NCI-H2171 (cell line): ENCODE measurements at places on chromosomes 11 and 22.

- no peak for DNase-seq
Measured at GRCh38 chr11:940496-941135, 14.9 kb downstream of the AP2A2 start.

GRCh38 chr11:27721264-27722116 is 21.2 kb upstream of the BDNF start:
- no peak for DNase-seq

DNA sequence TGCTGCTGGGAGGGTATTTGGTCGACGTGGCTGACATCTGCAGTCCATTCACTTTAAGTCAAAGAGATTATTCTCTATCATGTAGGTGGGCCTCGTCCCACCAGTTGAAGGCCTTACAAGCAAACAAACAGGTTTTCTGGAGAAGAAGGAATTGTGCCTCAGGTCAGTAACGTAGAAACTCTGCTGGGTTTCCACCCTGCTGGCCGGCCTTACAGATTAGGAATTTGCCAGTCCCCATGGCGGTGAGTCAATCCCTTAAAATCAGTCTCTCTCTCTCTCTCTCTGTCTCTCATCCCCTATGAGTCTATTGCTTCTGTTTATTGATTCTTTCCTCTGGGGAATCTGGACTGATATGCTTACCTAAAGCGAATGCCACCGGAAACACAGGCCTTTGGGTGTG is 75.4 kb upstream of the FGF3 start:
- DNase-seq, result no peak

DNA sequence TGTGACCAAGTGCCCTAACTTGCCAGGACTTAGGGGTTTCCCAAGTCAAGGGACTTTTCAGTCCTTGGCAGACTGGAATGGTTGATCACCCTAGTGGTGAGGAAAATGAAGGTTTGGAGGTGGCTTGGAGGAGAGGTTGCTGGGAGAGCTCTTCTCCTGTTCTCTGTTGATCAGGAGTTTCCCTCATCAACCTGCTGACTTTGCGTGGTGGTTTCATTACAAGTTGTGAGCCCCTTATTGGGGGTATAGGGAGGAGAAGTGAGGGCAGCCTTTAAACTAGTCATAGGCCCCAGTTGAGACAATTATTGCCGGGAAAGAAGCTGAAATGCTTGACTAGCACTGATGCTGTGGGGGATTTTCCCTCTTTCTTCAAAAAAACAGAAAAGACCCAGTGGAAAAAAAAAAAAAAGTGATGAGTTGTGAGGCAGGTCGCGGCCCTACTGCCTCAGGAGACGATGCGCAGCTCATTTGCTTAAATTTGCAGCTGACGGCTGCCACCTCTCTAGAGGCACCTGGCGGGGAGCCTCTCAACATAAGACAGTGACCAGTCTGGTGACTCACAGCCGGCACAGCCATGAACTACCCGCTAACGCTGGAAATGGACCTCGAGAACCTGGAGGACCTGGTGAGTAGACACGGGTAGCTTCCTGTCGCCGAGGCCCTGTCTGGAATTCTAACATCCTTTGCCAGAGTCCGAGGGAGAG is at the start of gene CXCR5:
Gene CXCR5 (plus strand): TSS at position 525 of the 704 bp plus-strand sequence. CDS start 50 bp downstream, at position 575.
- no peak for DNase-seq

- DNase-seq, result no peak
Measured at GRCh38 chr22:19641254-19641982, 72.9 kb upstream of the SEPTIN5 start.

GRCh38 chr22:45731798-45732495 is 60.3 kb downstream of the ATXN10 start:
- DNase-seq, result no peak

DNA sequence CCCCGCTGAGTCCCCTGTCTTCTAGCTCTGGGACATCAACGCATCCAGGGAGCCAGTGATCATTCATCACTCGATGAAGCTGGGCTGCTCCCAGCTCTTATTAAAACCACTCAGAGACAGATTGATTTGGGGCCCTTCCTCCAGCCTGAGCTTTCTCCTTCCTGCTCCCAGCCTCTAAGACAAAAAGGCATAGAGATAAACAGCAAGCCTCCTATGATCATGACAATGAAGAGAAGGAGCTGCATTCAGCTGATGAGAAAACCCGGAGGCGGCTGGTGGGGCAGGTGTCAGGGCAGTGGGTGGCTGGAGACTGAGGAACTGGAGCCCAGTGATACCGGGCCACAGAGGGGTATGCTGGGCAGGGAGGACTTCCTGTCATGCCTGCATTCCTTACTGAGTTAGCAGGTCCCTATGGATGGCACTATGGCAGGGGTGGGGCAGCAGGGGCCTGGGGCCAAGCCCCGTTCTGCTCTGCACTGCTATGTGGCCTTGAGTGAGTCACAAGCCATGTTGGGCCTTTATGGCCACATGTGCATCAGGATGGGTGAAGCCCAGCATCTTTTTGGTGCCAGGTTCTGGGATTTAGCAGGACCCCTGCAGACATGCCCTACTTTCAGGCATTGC is 20.2 kb downstream of the PVALB start:
- DNase-seq, result no peak

DNA sequence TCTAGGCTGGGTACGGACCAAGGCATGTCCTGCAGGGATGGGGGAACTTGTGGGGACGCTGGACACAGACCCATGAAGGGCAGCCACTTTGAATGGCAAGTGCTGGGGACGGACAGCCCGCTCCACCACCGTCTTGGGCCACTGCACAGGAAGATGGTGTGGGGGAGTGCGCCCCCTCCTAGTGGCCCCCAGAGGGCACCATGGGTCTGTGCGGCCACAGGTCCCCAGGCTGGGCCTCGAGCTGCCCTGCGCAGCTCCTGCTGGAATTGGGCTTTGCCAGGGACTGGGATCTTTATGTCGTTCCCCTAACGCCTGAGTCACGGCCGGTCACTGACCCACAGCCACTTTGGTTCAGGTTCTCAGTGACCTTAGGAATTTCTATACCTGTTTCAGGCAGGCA is 44.4 kb downstream of the NAT10 start:
- no peak for DNase-seq

GRCh38 chr11:47383071-47383470 is 4.7 kb upstream of the SPI1 start:
- DNase-seq, result no peak

GRCh38 chr11:46808799-46809431 is 37.2 kb downstream of the CKAP5 start:
- DNase-seq, result no peak

DNA sequence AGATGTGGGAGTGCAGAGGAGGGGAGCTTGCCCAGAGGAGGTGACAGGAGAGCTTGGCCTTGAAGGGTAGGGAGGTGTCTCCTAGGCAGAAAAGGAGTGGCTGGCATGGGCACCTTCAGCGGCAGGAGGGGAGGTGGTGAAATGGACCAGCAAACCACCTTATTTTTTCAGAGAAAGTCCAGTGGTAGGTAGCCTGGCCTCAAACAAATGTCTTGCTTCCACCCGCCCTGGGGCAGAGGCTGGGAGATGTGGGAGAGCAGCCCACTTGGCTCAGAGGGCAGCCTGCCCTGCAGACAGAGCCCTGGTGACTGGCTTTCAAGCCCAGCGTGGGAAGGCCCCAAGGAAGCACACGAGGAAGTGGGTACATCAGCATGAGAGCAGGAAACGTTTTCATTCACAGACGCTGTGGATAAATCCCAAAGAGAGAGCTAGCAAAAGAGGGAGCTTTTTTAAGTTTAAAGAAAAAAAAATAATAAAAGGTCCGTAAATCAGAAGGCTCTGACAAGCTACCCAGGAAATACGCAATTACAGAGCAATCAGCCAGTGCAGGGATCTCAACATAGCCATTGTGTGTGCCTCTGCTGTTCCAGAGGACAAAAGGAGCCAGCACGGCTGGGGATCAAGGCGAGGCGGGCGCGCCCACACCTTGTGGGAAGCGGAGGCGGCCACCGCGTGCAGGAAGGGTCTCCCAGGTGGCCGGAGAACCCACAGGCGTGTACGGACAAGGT is 238.7 kb upstream of the PLET1 start:
- DNase-seq, result no peak

DNA sequence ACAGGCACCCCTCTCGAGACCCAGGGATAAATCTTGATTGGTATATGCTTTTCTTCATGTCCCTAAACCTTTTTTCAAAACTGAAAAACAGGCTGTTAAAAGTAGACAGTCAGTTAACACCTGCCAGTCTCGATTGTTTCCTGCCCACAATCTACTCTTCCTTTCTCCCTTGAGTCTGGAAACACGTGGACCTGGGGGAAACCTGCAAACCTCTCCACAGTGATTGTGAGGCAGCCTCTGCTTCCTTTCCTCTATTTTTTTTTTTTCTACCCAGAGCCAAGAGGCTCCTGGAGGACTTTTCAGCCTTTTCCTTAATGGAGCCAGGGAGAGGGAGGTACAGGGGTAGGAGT is 69.4 kb upstream of the CLMP start:
- DNase-seq, result no peak

DNA sequence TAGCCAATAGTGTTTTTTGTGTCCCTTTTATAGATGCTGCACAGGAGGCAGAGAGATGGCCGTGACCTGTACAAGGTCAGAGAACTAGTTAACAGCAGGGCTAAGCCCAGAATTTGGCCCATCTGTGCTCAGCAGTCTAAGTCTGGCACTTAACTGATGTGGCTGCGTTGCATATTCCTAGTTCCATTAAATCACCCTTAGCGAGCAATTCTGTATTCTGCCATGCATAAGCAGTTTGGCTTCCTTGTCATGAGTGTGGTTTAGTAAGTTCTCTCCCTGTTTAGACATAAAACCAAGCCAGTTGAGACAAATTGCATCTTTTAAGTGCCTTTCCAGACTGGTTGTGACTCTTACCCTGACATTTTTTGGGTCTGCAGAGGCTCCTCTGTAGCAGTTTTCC is 230.6 kb upstream of the TENM4 start:
- no peak for DNase-seq

DNA sequence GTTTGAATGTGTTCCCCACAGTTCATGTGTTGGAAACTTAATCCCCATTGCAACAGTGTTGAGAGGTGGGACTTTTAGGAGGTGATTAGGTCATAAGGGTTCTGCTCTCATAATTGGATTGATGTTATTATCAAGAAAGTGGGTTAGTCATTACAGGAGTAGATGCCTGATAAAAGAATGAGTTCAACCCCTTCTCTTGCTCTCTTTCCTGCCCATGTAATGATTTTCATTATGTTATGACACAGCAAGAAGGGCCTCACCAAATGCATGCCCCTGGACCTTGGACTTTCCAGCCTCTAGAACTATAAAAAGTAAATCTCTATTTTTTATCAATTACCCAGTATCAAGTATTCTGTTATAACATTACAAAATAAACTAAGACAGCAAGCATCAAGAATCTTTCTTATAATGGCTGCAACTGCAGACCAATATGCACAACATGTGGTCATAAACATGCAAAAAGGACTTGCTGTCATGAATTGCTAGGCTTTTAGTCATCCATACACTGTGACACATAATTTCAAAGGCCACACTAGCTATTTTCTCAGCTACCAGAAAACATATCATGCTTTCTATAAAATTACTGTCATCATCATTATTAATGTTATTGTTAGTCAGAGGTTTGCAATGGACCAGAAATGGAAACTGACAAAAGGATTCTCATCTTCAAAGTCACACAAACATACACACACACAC is 99.9 kb upstream of the GUCY1A2 start:
- DNase-seq, result no peak

DNA sequence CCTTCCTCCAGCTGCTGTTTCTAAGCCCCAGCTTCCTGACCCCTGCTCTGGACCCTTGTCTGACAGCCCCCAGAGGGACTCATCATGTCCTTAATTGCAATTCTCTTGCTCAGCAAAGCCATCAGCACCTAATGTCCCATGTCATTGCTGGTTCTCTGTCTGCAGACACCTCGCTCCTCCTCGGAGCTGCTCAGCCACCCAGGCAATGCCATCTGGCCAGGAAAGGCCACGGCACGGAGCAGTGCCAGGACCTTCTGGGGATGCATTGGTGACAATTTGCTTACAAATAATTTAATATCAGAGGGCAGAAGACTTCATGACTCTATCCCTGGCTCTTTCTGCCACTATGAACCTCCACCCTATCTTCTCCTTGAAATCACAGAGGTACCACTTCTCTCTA is 107.0 kb upstream of the THY1 start:
- DNase-seq, result no peak

GRCh38 chr11:130423541-130424142 is 4.8 kb downstream of the ADAMTS8 start:
- DNase-seq, result no peak

- no peak for DNase-seq
Measured at GRCh38 chr11:199782-200181, 6.9 kb downstream of the SCGB1C1 start.

DNA sequence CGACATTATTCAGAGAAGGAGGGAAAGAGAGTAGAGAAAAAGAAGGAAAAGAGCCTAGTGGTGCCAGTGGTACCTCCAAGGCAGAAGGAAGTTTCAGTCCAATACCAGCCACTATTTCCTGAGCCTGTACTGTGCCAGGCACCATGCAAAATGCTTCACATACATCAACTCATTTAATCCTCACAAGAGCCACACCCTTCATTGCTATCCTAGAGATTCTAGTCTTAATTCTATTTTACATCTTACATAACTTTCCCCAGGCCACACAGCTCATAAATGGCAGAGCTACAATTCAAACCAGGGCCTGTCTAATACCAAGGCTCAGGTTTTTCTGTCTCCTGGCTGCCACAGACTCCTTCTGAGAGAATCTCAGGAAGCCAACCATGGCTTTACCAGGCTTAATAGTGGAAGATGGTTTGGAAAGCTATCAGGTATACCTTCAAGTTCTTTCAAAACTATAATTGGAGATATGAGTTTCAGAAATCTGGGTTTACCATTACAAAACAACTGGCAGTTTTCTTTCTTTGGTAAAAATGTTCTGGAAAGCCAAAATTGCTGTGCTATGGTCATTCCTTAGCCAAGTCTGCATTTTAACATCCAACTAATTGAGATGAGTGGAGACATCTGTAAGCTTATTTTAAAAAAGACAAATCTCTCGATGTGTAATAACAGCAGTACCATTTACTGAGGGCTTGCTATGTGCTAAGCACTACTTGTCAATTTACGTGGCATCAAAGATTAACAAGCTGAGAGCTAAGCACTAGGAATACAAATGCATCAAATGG is 225.1 kb upstream of the PITPNB start:
- DNase-seq, result no peak

GRCh38 chr11:721741-722345 is 15.8 kb downstream of the EPS8L2 start:
- DNase-seq, result no peak

- DNase-seq, result no peak
Measured at GRCh38 chr11:133952199-133953190, 4.3 kb downstream of the IGSF9B start.

DNA sequence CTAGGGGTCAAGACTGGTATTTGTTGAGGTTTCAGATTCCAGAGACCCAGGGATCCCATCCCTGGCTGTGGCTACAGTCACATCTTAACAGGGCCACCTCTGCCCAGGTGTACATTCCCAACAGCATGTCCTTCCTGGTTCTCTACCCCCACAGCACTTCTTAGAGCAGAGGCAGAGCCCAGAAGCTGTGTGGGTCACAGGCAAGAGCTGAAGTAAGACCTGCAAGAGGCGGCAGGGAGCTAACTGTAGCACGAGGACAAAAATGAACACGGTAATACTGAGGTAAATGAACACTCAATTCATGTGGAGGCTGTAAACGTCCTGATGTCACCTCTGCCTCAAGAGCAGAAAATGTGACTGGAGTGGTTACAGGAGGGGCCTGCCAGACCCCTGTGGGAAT is 21.7 kb upstream of the RAPSN start:
- DNase-seq, result no peak

- DNase-seq, result no peak
Measured at GRCh38 chr11:4063348-4063747, 31.3 kb upstream of the RRM1 start.

GRCh38 chr11:34341931-34342533 is 15.8 kb downstream of the ABTB2 start:
- no peak for DNase-seq
